Naive thymus-derived CD8-positive, alpha-beta T cell (primary cell): ENCODE measurements at places on chromosomes 16 and 17. TPM values are rescaled to one million over a fixed set of nuclear protein-coding genes. Genes with fewer than 3 reads are reported as not detected.

GRCh38 chr16:2243031-2243528, 6.8 kb downstream of the DNASE1L2 start:
- no peak for DNase-seq
- no peak overlapping the region for H3K27ac ChIP-seq
- H3K4me1 ChIP-seq: no peaks in the 10 kb centered on the region
- H3K4me3 ChIP-seq: no peak overlapping the region

- peaks cover 70% of the 10 kb centered on the region for H3K4me1 ChIP-seq
- no peak overlapping the region for H3K4me3 ChIP-seq
- H3K36me3 ChIP-seq: no peaks in the 10 kb centered on the region
Observed at GRCh38 chr17:57092779-57093178, 7.7 kb downstream of the AKAP1 start.

DNA sequence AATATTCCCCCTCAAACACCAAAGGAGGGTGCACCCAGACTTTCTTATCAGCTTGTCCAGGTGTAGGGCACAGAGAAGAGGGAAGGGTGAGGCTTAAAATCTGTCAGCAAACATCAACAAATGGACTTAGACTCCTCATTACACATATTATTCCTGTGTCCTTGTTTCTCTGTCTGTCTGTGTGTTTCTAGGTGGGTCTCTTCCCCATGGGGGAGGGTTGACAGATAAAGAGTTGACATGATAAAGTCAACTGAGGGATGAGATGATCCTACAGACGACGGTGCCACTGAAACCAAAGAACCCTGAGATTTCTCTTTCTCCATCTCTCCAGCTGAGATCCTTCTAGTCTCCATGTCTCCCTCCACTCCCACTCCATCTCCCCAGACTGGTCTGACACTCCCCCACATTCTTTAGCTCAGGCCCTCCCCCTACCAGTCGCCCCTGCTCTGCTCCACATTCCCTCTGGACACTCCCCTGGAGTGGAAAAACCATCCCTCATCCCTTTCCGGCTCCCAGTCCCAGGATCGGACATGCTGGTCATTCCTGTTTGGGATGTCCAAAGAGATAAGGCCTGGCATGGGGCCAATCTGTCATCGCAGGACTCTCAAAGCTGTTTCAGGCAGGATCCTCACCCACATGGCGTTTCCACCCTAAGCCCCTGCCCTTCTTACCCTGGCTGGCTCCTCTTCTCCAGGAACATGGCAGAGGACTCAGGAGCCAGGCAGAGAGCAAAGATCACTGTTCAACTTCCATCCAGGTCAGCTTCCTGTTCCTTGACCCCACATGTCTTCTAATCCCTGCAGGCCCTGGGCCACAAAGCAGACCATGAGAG, 2.9 kb upstream of the ITGA3 start:
- H3K27ac ChIP-seq: no peak overlapping the region
- no peak overlapping the region for H3K4me3 ChIP-seq

GRCh38 chr17:7323731-7324437, 5.3 kb downstream of the NEURL4 start:
- peak overlapping the region; percentile 60 for H3K27ac ChIP-seq
- H3K4me1 ChIP-seq: peaks cover 21% of the 10 kb centered on the region
- H3K27me3 ChIP-seq: no peaks in the 10 kb centered on the region
- H3K4me3 ChIP-seq: no peak overlapping the region
- DNase-seq: no peak
- H3K36me3 ChIP-seq: no peaks in the 10 kb centered on the region

AATF gene
- 59.7 TPM for total RNA-seq

OR4D1 gene
- 2.9 TPM for total RNA-seq

WFDC1 gene
- not detected for total RNA-seq

GRCh38 chr17:27455236-27455913, 873 bp upstream of the KSR1 start:
- no peak for DNase-seq
- H3K4me3 ChIP-seq: peak overlapping the region; percentile 80
- H3K27ac ChIP-seq: peak overlapping the region; percentile 91
- H3K36me3 ChIP-seq: no peaks in the 10 kb centered on the region

DNA sequence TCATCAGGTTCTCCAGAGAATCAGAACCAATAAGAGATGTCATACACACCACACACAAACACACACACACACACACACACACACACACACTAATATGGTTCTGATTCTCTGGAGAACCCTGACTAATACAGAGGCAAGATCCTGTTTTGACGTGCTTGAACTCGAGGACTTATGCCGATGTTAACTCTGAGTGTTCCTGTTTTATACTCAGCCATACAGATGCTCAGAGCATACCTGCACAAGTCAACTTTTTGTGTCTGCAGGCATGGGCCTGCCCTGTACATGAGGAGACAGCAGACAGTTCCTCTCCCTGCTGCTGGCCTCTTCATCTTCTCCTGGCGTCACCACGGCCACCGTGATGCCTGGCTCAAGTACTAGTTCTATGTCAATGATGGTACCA, 635.9 kb downstream of the WWOX start:
- no peaks in the 10 kb centered on the region for H3K27me3 ChIP-seq
- no peak for DNase-seq
- H3K4me3 ChIP-seq: no peak overlapping the region

DNA sequence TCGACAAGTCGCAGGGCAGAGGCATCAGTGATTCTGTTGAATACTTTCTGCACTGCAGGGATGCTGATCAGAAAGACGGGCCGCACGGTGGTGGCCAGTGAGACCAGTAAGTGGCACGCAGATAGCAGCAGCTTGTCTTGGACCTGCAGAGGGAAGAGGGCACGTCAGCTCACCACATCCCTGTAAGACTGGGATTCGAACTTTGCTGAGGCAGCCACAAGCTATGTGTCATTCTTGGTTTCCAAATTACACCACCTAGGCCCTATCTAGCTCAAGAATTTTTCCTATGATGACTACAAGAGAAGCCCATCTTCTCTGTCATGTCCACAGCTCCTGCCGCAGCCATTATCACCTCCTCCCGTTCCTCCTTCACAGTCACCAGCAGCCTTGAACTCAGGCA, 49.4 kb upstream of the GSG1L start:
- no peaks in the 10 kb centered on the region for H3K27me3 ChIP-seq
- peak overlapping the region; percentile 80 for H3K27ac ChIP-seq
- H3K4me1 ChIP-seq: peaks cover 16% of the 10 kb centered on the region
- H3K4me3 ChIP-seq: no peak overlapping the region
- DNase-seq: no peak

GRCh38 chr16:78177218-78177617, 77.8 kb downstream of the WWOX start:
- peaks cover 31% of the 10 kb centered on the region for H3K36me3 ChIP-seq
- DNase-seq: no peak
- no peak overlapping the region for H3K27ac ChIP-seq
- H3K4me1 ChIP-seq: peaks cover 2% of the 10 kb centered on the region
- no peaks in the 10 kb centered on the region for H3K27me3 ChIP-seq

DNA sequence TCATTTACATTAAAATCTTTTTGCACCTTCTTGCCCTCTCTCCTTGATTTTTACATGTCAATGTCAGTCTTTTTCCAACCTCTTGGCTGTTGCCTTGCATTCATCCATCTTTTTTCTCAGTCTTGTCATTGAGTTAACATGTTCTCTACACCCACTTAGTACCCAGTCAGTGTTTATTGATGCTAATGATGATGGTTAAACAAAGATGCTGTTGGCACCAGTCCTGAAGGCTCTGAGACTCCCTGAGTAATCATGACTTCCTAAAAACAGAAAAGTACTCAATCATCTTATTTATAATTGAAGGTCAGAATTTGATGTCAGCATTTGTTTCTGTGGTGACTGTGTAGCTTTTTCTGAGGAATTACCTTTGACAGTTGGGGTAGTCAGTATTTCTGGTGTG, 104.5 kb downstream of the NLK start:
- peaks cover 7% of the 10 kb centered on the region for H3K36me3 ChIP-seq
- DNase-seq: no peak
- H3K4me3 ChIP-seq: no peak overlapping the region
- no peak overlapping the region for H3K27ac ChIP-seq
- H3K27me3 ChIP-seq: no peaks in the 10 kb centered on the region
- no peaks in the 10 kb centered on the region for H3K4me1 ChIP-seq

- H3K27ac ChIP-seq: no peak overlapping the region
- peaks cover 19% of the 10 kb centered on the region for H3K4me1 ChIP-seq
- peaks cover 18% of the 10 kb centered on the region for H3K27me3 ChIP-seq
- DNase-seq: no peak
Observed at GRCh38 chr16:177394-177822, 928 bp downstream of the HBA1 start.

MYH3 gene
- 15.4 TPM for total RNA-seq

DNA sequence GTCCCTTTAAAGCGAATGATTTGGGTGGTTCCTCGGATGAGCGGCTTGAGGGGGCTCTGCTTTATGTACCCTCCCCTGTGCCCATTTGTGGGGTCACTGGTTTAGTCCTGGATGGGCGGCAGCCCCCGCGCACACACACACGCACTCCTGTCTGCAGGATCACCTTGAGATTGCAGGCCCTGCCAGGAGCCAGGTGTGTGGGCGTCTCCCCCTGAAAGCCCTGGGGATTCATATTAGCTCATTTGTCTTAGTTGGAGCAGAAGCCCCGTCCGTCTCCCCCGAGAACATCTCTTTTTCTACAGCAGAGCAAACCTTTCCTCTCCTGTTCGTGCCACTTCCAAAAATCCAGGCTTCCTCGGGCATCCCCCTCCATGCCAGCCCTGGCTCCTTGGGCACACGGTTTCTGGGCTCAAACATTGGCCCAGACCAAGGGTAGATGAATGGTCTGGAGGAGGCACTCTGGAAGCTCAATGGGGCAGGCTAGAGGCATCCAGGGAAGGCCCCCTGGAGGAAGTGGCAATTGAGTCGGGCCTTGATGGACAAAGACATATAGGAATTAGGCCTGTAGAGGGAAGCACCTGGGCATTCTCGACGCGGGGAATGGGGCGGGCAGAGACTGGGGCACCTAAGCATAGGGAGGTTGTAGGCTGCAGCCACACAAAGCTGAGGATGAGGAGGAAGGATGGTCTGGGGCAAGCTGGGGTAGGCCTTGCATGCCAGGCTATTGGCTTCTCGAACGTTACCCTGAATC, 218.5 kb upstream of the GSE1 start:
- no peak overlapping the region for H3K4me3 ChIP-seq
- no peaks in the 10 kb centered on the region for H3K4me1 ChIP-seq
- no peaks in the 10 kb centered on the region for H3K36me3 ChIP-seq
- DNase-seq: no peak
- H3K27ac ChIP-seq: no peak overlapping the region

- no peak for DNase-seq
- no peak overlapping the region for H3K4me3 ChIP-seq
- H3K4me1 ChIP-seq: peaks cover 33% of the 10 kb centered on the region
- H3K27ac ChIP-seq: no peak overlapping the region
Observed at GRCh38 chr16:31702796-31703195, 170.8 kb upstream of the ZNF267 start.

DNA sequence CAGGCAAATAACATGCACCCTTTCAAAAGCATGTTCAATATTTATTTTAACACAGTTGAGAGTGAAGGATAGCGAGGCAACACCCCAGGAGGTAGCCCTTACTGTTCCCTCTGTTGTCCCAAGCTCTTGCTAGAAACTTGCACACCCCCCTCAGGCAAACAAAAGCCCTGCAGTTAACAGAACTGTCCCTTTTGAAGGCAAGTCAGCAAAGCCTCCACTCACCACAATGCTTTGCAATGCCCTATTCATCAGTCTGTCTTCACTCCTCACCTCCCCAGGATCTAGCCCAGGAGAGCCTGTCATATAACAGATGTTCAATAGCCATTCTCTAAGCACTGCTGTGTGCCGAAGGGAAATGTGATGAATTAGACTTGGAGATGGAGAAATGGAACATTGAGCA, 3.5 kb upstream of the CNEP1R1 start:
- peak overlapping the region; percentile 57 for H3K27ac ChIP-seq
- H3K4me1 ChIP-seq: peaks cover 16% of the 10 kb centered on the region
- no peak for DNase-seq
- no peak overlapping the region for H3K4me3 ChIP-seq
- H3K27me3 ChIP-seq: no peaks in the 10 kb centered on the region

GRCh38 chr16:72437891-72438290, 265.9 kb upstream of the PMFBP1 start:
- H3K27me3 ChIP-seq: no peaks in the 10 kb centered on the region
- peaks cover 28% of the 10 kb centered on the region for H3K36me3 ChIP-seq
- H3K27ac ChIP-seq: no peak overlapping the region

DNA sequence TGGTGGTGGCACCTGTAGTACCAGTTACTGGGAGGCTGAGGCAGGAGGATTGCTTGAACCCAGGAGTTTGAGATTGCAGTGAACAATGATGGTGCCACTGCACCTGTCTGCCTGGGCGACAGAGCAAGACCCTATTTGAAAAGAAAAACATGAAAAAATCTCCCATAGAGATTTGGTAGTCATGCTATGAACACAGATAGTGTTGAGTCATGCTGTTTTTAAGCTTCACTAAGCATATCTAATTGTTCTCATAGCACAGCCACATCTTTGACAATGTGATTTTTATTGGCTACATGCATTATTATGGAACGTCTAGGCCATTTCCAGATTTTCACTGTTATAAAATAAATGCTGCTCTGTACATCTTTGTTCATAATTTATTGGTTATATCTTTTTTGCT, 6.0 kb downstream of the IL34 start:
- peaks cover 5% of the 10 kb centered on the region for H3K4me1 ChIP-seq
- peaks cover 2% of the 10 kb centered on the region for H3K27me3 ChIP-seq
- DNase-seq: no peak
- no peak overlapping the region for H3K4me3 ChIP-seq
- H3K27ac ChIP-seq: no peak overlapping the region

DNA sequence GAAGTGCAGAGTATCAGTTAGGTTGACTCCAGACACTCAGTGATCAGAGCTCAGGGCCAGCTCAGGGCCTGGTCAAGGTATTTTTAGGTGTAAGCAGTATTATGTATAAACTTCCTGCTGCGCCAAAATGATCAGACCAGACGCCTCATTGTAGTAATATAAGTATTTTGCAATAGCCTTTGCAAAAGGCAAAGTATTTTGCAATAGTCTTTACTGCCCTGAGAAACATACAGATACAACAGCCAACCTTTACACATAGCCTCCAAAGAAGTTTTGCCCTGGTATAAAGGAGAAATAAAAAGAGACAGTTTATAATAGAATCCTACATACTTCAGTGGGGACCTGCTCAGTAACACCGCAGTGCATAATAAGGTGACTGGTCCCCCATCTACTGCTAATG, 333.0 kb upstream of the EEF2KMT start:
- H3K27me3 ChIP-seq: peaks cover 2% of the 10 kb centered on the region
- no peaks in the 10 kb centered on the region for H3K4me1 ChIP-seq
- DNase-seq: no peak
- no peaks in the 10 kb centered on the region for H3K36me3 ChIP-seq
- no peak overlapping the region for H3K4me3 ChIP-seq
- no peak overlapping the region for H3K27ac ChIP-seq

DNA sequence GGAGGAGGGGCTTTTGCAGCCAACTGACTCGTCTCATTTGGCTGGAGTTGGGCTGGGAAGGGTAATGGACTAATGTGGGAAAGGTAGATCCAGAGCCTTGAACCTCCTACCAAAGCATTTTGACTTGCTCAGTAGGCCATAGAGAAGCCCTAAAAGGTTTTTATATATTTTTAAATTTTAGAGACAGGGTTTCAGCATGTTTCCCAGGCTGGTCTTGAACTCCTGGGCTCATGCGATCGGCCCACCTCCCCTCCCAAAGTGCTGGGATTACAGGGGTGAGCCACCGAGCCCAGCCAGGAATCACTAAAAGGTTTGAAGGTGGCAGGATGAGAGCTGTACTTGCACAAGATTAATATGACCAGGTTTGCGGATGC, 2.0 kb upstream of the PITPNC1 start:
- H3K4me3 ChIP-seq: peak overlapping the region; percentile 66
- no peak for DNase-seq
- H3K27ac ChIP-seq: peak overlapping the region; percentile 88
- no peaks in the 10 kb centered on the region for H3K27me3 ChIP-seq
- H3K36me3 ChIP-seq: no peaks in the 10 kb centered on the region
- peaks cover 35% of the 10 kb centered on the region for H3K4me1 ChIP-seq

KRT25 gene
- total RNA-seq: not detected
